ENCODE measurements at places on chromosomes 3 and 15. TPM values are rescaled to one million over a fixed set of nuclear protein-coding genes. Genes with fewer than 3 reads are reported as not detected.

Gene NT5DC2
- total RNA-seq = 9.3 TPM

Gene COMMD4
- 75.1 TPM for total RNA-seq

Gene CAMK2N2
- not detected for total RNA-seq

Gene TF
- 4.4 TPM for total RNA-seq

Gene CA12
- 0.25 TPM for total RNA-seq

Gene SERINC4
- total RNA-seq = not detected

Gene SLC28A2
- not detected for total RNA-seq

Gene ACTC1
- total RNA-seq = 1.0 TPM

Gene SEMA5B
- 0.63 TPM for total RNA-seq

Gene NEDD4
- total RNA-seq = 12.9 TPM

Gene USP4
- total RNA-seq = 67.3 TPM

Gene ABI3BP
- 17.4 TPM for total RNA-seq

Gene TTLL3
- total RNA-seq = 75.0 TPM

Gene CYP1A2
- total RNA-seq = not detected

Gene HDC
- 1.3 TPM for total RNA-seq

Gene CADM2
- total RNA-seq = 0.37 TPM

All from spleen (tissue), 13 donors.